ENCODE measurements at places on chromosomes 6 and 20.
A peak's percentile ranks its signal among the peaks of the same experiment; 100 is the strongest.

- no peak for DNase-seq
These were observed 2.5 kb downstream of the MRS2 start for GRCh38 chr6:24405262-24405661.

DNA sequence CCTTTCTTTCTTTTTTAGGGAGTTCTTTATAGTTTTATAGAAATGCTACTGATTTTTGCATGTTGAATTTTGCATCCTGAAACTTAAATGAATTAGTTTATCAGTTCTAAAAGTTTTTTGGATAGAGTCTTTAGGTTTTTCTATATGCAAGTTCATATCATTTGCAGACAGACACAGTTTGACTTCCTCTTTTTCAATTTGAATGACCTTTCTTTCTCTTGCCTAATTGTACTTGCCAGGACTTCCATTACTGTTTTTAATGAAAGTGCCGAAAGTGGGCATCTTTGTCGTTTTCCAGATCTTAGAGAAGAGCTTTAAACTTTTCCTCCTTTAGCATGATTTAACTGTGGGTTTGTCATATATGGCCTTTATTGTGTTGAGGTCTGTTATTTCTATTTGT, 21.1 kb upstream of the EDN1 start:
- no peak for DNase-seq

GRCh38 chr20:706366-706885, 30.8 kb upstream of the SCRT2 start:
- DNase-seq: no peak

- no peak for DNase-seq
These were observed 225.9 kb upstream of the CST7 start for GRCh38 chr20:24723186-24723585.

DNA sequence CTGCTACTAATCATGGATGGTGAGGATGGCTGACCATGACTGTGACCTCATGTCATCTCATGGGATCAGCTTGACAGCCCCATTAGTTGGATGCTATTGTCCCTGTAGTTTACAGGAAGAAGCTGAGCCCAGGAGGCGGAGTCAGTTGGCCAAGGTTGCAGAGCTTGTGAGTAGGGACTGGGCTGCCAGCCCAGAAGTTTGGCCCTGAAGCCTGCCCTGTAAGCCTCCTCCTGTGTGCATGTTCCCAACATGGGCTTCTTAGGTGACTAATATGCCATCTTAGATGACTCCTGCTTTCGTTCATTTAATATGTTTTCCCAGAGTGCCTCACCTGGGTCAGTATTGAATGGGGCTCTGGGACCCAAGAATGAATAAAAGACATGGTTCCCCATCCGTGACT, 6.9 kb downstream of the EDN3 start:
- DNase-seq: no peak

DNA sequence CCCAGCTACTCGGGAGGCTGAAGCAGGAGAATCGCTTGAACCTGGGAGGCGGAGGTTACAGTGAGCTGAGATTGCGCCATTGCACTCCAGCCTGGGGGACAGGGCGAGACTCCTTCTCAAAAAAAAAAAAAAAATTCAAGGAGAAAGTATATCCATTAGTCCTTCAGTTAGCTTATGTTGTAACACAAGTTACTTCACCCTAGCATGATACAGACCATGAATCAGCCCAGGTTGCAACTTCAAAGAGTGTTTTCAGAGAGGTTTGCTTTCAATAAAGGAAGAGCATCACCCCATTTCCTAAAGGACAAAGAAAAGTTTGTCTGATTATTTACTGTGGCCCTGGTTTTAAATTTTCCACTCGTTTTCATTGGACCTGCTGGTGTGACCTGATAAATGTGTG, 73.0 kb downstream of the SERAC1 start:
- DNase-seq: no peak

DNA sequence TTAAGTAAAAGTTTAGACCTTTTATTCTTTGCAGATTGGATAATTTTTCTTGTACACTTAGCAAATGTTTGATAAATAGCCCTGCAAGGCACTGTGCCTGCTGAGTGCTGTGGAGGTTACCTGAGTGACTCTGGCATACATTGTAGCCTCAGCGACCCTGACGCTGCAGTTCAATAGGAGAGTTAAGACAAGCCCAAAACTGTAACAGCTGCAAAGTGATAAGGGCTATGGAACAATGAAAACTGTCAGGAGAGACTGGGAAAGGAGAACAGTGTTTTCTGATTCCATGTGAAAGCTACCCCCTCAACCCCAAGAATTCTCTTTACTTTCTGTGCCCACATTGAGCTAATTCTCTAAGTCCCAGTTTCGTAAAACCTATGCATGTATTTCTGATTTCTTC, 22.2 kb downstream of the HIVEP1 start:
- no peak for DNase-seq

DNA sequence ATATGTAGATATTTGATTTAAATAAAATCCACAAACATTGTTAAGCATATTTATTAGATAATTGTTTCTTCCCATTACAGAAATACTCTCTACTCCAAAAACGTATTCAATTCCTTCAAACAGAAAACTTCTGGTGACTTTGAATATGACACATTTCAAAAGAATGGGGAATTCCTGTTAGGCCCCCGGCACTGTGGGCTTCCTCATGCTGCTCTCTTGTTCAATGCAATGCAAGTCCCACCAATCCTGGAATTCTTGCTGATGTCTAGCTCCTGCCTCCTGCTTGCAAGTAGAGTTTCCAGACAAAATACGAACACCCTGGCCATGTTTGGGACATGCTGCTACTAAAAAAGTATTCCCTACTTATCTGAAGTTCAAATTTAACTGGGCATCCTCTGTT, 544.1 kb downstream of the QKI start:
- DNase-seq: no peak

DNA sequence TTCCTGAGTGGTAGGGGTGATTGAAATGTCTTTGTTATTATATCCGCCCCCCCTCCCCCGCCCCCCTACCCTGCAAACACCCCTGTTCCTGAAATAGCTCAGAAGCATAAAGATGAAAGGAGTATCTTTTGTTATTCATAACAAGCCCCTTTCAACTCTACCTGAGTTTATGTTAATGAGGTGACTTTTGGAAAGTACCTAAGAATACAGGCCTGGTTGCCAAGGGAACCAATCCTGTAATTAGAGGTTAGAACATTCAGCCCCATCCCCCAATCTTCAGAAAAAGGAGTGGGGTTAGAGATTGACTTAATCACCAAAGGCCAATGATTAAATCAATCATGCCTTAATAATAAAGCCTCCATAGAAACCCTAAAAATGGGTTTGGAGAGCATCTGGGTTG, 979.2 kb upstream of the GJE1 start:
- no peak for DNase-seq

DNA sequence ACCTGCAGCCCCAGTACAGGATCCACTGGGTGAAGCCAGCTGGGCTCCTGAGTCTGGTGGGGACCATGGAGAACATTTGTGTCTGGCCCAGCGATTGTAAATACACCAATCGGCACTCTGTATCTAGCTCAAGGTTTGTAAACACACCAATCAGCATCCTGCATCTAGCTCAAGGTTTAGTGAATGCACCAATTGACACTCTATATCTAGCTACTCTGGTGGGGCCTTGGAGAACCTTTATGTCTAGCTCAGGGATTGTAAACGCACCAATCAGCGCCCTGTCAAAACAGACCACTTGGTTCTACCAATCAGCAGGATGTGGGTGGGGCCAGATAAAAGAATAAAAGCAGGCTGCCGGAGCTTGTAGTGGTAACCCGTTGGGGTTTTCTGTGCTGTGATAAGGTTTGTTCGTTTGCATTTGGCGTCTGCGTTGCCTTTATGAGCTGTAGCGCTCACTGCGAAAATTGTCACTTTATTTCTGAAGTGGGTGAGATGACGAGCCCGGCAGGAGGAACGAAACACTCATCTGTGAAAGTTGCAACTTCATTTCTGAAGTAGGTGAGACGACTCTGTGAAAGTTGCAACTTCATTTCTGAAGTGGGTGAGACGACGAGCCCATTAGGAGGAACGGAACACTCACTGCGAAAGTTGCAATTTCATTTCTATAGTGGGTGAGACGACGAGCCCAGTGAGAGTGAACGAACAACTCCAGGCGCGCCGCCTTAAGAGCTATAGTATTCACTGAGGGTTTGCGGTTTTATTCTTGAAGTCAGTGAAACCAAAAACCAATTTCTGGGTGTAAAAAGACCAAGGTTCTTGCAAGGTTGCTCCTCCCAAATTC, 31.1 kb downstream of the SERPINB6 start:
- peak; percentile 70 for DNase-seq
